ENCODE measurements at places on chromosomes 5 and 9.

DNA sequence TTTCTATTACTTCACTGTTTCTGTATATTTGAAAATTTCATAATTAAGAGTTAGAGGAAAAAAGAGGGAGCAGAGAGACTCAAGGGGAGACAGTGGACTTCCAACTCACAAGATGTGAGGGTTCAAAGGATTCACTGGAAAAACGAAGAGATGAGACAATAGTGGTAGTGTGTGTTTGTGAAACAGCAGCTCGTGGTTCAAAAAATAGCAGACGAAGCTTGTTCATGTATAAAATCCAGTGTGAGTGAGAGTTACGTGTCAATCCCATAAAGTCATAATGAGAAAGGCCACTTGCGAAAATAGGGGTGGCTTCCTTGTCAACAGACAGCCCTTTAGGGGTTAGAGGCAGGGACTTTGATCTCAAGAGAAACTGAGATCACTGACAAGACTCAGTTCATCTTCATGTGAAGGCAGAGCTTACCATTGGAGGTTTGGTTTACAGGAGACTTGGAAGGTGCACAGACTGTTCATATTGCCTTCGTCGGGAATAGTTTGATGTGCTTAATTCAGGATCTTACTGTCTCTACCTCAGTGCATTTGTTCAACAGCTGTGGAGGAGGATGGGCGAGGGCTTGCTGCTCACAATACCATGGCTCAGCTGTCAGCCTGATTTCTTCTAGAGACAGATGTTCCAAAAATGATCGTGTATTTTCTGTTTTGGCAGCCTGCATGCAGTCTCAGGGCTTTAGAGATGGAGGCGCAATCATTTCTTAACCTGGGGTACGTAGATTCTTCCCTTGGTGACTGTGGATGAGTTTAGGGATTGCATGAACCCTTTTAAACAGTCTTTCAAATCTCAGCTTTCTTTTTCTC is 105.7 kb upstream of the KLF9 start:
- DNase-seq, result no peak

DNA sequence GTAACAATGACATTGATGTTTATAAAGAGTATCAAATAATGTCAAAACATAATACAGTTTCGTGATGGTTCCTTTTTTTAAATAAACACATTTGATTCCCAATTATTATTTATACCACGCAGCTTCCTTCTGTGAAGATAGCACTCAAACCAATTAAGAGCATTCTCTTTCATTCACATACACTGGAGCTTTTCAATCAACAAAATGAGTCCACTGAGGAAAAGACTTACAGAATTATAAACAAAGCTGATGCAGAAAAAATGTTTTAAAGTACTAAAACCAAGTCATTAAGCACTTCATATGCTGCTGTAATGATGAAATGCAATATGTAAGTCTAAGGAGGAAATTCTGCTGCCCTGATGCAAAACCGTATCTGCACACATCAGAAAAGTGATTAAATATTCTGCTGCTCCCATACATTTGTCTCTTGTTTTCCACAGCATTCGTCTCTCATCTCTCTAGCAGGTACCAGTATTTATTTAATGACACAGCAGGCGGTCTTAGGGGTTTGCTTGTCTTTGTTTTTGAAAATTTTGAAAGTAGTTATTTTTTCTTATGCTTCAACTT is 147.1 kb downstream of the CDH10 start:
- DNase-seq, result no peak

- no peak for DNase-seq
Observed at GRCh38 chr5:45162974-45163373, 354.2 kb downstream of the MRPS30 start.

DNA sequence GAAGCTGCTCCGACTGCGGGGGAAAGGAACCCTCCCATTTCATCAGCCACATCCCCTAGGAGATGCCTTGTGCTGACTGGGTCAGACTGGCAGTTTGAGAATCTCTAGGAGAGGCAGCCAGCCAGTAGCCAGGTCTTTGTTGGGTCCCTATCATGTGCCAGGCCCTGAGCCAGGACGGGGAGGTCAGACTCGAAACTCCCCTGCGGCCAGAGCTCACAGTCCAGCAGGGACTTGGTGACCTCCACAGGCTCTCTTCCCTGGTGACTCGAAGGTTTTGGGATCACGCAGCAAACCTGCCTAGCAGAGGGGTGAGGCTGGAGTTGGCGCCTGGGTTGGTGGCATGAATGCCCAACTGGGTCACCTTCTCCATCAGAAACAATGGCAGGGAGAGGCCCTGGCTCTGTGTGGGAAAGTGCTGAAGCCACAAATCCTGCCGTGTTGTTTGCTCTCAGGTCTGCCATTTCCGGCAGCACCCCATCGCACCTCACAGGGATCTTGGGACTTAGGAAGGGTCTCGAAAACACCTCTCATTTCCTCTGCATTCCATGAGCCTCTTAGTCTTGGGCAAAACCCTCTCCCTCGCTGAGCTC is 14.4 kb upstream of the ORM1 start:
- no peak for DNase-seq

GRCh38 chr5:10565785-10566542 is 2.1 kb downstream of the ANKRD33B start:
- DNase-seq, result no peak

DNA sequence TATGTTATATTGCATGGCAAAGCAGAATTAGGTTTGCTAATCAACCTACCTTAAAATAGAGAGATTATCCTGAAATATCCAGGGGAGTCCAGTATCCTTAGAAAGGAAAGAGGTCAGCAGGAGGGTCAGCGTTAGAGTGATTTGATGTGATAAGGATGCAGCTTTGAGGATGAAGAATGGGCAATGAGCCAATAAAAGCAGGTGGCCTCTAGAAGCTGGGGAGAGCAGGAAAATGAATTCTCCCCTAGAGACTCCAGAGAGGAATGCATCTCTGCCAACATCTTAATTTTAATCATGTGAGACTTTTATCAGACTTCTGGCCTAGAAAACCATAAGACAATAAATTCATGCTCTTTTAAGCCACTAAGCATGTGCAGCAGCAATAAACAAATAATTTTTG is 65.7 kb upstream of the SYK start:
- no peak for DNase-seq

- DNase-seq, result no peak
Observed at GRCh38 chr9:75953218-75953617, 62.7 kb downstream of the PCSK5 start.

DNA sequence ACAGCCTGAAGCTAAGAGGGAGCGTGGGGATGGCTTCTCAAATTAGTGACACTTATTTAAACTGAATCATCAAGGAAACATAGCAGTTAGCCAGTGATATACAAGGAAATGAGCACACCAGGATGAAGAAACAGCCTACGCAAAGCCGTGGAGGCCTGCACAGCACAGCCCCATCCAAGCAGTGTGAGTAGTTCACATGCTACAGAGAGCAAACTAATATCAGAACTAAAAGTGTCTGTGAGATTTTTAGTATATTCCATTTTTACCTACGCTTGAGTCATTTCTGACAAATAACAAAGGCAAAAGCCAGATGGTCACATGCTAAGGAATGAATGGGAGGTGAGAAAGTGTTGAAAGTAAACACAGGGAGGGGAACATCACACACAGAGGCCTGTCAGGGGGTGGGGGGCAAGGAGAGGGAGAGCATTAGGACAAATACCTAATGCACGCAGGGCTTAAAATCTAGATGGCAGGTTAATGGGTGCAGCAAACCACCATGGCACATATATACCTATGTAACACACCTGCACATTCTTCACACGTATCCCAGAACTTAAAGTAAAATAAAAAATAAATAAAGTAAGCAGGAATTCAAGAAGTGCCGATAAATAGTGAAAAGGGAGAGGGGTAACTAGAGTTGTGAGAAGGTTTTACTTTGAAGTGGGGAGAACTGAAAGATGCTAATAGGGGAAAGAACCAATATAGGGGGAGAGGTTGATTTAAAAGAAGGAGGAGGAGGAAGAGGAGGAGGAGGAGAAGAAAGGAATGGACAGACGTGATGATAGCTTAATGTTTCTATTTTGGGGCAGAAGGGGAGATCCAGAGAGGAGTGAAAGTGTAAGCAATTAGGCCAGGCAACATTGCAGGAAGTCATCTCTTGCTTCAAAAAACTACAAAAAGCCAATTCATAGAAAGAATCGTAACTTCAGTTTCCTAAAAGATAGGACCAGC is 100.9 kb upstream of the PTGER4 start:
- peak; percentile 16 for DNase-seq

GRCh38 chr5:125261505-125262250 is 515.2 kb upstream of the ZNF608 start:
- no peak for DNase-seq

GRCh38 chr9:134301387-134302129 is 24.7 kb upstream of the RXRA start:
- DNase-seq, result peak; percentile 58

- DNase-seq, result no peak
Observed at GRCh38 chr5:116305899-116306298, 221.1 kb downstream of the COMMD10 start.

- DNase-seq, result no peak
Observed at GRCh38 chr5:111074244-111074643, 2.7 kb downstream of the TSLP start.

DNA sequence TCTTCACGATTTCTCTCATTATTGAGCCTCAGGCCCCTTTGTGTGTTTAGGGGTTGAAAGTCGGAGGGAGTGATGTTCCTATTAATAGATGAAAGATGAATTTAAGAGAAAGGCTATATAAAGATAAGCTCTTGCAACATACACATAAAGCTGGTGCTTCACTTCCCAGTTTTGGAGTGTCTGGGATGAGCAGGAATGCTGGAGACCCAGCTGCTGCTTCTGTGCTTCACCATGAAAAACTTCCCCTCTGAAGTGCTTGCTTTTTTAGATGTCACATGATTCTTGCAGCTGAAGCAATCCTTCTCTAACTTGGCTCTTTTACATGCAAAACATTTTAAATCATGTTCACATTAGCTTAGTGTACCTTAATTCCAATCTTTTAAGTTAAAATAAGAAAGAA is 19.7 kb upstream of the SNCAIP start:
- DNase-seq, result no peak

- DNase-seq, result peak; percentile 4
Observed at GRCh38 chr9:38641985-38642864, 21.8 kb upstream of the ANKRD18A start.

DNA sequence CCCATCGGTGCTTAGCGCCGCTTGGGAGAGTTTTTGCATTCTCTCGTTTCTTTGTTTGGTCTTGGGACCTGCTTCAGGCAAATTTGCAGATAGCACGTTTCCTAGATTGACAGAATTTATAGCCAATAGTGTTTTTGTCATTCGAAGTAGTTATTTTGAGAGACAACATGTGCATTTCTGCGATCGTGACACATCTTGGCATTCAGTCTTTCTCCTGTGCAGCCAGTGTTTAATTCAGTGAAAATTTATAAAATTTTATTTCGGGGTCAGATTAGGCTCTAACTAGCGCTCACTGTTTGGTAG is 830 bp downstream of the PRRC1 start:
- DNase-seq, result peak; percentile 44

- DNase-seq, result no peak
Observed at GRCh38 chr5:109589239-109589638, 100.5 kb upstream of the MAN2A1 start.

DNA sequence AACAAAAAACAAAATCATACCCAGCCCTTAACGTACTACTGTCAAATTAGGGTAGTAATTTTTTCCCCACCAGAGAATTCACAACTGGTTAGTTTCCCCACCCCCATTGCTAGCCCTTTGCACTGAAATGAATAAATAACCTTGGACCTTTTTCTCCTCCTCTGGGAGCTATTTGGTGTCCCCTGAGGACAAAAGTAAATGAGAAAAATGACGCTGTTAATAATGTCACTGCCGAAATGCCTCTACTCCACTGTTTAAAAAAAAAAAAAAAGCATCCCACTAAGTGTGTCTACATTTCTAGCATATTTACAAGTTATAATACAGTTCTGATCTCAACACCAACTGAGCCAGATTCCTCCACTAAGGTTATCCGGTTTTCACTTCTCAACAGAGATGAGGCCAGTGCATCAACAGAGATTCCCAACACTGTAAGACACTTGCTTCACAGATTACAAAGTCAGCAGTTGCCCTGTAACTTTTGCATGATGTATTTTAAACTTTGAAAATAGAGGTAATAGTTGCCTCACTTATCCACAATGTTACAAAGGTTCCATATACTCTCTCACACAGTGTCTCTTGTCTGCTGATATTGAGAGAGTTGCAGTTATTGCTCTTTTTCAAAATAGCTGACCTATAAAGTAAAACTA is 5.1 kb upstream of the NFIB start:
- DNase-seq, result no peak

DNA sequence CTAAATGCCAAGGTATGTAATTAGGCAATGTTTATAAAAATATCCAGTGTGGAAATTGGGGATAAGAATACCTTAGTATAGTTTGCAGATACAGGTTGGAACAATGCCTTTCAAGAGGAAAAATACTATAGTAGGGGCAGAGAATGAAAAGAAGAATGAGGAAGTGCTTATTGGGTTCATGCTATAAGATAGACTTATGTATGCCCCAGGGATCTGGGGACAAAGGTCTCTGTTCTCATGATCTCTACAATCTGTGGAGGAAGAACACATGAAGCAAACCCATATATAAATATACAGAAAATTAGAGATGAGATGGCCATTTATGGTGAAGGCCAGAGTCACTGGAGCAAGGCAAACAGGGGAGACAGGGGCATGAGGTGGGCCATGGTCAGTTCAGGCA is 106.5 kb upstream of the DAB2 start:
- no peak for DNase-seq

DNA sequence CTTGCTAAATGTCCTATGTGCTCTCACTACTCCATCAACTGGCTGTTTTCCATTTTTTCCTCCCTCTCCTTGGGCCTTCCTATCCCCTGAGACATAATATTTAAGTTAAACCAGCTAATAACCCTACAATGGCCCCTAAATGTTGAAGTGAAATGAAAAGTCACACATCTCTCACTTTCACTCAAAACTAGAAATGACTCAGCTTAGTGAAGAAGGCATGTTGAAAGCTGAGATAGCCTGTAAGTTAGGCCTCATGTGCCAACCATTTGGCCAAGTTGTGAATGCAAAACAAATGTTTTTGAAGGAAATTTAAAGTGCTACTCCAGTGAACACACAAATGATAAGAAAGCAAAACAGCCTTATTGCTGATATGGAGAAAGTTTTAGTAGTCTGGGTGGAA is 48.8 kb upstream of the CDH10 start:
- DNase-seq, result no peak

- peak; percentile 31 for DNase-seq
Observed at GRCh38 chr5:7869474-7870136, 657 bp downstream of the MTRR start.

DNA sequence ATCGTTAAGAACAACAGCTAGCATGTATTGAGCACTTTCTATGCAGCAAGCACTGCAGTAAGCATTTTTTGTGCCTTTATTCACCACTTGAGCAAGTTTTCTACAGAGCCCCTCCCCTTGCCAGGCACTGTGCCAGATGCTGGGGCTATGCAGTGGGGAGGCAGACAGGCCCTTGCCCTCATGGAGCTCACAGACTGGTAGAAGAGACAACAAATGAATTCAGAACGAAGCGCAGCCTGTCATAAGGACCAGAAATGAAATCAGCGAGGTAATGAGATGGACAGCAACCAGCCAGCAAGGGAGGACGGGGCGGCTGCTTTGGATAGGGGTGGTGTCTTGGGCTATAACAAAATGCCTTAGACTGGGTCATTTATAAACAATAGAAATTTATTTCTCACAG is 68.8 kb downstream of the C9orf50 start:
- no peak for DNase-seq

- DNase-seq, result peak; percentile 8
Observed at GRCh38 chr5:67493676-67494075, 297.1 kb upstream of the CD180 start.

GRCh38 chr9:74025402-74025925 is 471.7 kb upstream of the RORB start:
- no peak for DNase-seq

- no peak for DNase-seq
Observed at GRCh38 chr9:84891924-84892323, 222.4 kb downstream of the NTRK2 start.
